Osteoblast (primary cell): ENCODE measurements at places on chromosomes 7 and 10.

DNA sequence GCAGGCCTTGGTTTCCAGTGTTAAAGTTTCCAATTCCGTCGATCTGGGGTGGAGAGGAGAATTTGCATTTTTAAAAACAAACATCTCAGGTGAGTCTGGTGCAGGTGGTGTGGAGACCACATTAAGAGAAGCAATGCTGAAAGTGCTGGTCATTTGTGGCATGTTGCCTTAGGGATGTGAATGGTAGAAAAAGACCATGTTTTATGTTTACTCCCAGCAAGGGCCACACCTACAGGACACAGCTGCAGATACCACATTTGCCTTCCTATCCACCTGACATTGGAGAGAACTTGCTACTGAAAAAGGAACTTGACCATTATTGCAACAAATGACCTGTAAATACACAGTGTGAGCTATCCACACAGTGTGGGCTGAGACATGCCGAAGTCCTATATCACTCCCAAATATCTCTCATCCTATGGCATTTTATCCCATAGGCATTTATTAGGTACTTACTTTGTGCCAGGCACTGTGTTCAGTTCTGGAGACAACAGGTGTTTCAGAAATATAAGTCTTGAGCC is 183.1 kb downstream of the NRP1 start:
- DNase-seq = no peak

- DNase-seq = no peak
Measured at GRCh38 chr7:157766098-157766497, 429.3 kb downstream of the DNAJB6 start.

DNA sequence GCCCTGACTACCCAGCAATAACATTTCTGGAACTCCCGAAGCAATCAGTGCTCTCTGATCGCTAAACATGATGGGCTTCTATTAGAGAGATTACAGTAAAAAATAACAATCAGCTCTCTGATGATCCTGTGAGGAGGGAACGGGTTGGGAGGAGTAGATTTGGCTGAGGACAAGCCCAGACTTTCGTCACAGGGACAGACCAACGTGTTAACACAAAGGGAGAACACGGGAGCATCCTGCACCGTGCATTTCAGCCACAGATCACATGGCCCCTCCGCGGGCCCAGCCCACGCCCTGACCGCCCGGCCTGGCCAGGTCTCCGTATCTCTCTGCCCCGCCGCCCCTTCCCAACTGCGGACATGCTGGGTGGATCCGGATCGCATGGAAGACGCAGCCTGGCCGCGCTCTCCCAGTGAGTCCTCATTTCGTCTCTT is 95.0 kb upstream of the AGBL3 start:
- DNase-seq = peak; percentile 60

- peak; percentile 95 for DNase-seq
Measured at GRCh38 chr7:74449809-74450397, 3.8 kb upstream of the GTF2IRD1 start.

DNA sequence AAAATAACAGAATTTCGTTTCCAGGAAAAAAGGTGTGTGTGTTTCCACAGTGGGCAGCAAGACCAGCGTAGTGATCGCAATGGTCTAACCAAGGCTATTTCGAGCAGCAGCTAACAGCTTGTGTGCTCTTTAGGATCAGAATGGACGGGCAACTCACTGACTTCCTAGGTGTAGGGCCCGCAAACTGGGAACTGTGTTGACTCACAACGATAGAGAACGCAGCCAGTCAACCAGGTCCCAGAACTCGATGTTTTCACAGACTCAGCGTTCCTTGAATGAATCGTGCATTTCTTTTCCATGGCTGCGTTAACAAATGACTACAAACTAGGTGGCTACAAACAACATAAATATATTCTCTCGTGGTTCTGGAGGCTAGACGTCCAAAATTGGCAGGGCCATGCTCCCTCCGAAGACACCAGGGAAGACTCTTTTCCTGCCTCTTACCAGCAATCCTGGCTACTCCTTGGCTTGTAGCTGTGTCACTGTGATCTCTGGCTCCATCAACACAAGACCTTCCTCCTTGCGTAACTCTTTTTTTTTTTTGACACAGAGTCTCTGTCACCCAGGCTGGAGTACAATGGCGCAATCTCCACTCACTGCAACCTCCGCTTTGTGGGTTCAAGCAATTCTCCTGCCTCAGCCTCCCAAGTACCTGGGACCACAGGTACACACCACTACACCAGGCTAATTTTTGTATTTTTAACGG is 39.1 kb downstream of the PODXL start:
- DNase-seq = no peak

- DNase-seq = no peak
Measured at GRCh38 chr7:125663961-125664360, 734.3 kb upstream of the POT1 start.

GRCh38 chr10:119007211-119007574 is 22.3 kb upstream of the NANOS1 start:
- no peak for DNase-seq

- no peak for DNase-seq
Measured at GRCh38 chr7:106872763-106873162, 7.7 kb downstream of the PIK3CG start.

DNA sequence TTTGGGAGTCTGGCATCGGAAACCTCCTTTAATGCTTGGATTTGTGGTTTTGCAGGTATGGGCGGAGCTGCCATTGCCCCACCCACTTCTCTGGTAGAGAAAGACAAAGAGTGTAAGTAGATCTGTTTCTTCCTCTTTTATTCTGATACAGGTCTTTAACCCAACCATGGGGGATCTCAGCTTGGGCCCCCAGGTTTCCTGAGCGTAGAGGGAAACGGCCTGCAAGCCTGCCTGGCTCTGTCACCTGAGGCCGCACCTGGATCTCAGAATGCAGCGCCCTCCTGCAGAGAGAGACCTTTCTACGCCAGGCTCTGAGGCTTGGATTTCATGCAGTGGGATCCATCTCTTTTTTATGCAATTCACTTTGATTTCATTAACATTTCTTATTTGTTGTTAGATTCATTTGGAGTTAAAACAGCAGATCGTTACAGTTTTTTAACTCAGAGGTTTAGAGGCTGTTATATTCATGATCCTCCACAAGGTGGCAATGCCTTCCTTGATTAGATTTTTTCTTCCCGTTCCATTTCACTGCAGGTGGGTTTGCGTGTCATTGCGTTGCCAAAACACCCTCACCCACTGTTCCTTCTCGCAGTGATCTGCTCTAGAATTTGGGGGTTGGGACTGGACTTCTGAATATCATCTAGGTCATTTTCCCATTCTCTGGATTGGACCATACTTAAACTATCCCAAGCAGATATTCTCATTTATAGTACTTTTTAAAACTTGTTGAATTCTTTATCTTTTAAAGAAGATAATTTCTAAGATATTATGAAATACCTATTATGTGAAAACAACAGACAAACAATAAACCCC is 20.0 kb downstream of the RBM17 start:
- DNase-seq = peak; percentile 68

DNA sequence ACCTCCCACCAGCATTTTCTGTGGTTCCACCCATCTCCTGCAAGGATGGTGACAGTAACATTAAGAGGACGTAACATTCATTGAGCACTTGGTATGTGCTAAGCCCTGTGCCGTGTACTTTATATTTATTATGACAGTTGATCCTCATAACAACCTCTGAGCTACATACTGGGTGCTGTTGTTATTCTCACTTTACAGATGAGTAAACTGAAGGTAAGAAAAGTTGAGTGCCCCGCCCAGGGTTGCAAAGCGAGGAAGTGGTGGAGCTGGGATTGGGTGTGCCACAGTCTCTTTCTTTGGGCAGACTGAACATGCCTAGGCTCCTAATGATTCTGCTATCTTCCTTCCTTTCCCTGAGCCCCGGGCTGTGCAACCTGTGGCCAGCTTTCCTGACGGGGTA is 107.4 kb downstream of the SH3PXD2A start:
- DNase-seq = no peak

- DNase-seq = no peak
Measured at GRCh38 chr10:23370106-23370505, 25.5 kb upstream of the C10orf67 start.

GRCh38 chr10:103284170-103284569 is 7.2 kb downstream of the INA start:
- no peak for DNase-seq

GRCh38 chr7:95493247-95493646 is 7.5 kb downstream of the ASB4 start:
- DNase-seq = no peak

DNA sequence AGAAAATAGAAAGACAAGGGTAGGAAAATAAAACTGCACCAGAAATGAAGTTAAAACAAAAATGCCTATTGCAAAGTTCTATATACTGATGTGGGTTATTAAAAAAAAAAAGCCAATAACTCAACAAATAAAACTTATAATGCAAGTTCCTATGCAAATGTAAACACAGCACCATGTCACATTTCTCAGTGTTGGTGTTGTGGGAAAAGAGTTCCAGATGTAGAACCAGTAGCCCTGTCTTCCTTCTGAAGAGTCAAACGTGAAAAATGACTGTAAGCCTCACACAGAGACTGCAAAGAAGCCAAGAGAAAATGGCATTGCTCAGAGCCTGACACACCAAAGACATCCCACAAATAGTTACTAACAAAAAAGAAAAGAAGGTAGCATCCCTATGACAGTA is 10.1 kb downstream of the PON2 start:
- no peak for DNase-seq

DNA sequence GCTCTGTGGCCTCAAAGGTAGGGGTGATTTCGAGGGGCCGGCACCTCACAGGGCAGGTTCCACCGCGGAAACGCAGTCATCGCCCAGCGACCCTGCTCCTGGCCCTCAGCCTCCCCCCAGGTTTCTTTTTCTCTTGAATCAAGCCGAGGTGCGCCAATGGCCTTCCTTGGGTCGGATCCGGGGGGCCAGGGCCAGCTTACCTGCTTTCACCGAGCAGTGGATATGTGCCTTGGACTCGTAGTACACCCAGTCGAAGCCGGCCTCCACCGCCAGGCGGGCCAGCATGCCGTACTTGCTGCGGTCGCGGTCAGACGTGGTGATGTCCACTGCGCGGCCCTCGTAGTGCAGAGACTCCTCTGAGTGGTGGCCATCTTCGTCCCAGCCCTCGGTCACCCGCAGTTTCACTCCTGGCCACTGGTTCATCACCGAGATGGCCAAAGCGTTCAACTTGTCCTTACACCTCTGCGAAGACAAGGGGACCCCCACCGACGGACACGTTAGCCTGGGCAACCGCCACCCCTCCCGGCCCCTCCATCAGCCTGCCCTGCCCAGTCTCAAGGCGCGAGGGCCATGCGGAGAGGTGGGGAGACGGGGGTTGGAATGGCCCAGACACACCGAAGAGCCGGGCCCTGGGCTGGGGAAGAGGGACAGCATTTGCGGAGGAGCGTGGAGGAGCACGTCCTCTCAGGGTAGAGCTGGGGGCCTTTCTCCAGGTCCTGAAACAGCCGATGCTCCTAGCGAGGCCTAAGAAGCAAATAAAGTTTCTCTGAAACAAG is 6.0 kb downstream of the SHH start:
- DNase-seq = peak; percentile 91

- DNase-seq = peak; percentile 89
Measured at GRCh38 chr10:71547876-71548846, 151.4 kb downstream of the CDH23 start.

GRCh38 chr7:27141137-27141922 is 2.2 kb downstream of the HOXA5 start:
- peak; percentile 76 for DNase-seq

DNA sequence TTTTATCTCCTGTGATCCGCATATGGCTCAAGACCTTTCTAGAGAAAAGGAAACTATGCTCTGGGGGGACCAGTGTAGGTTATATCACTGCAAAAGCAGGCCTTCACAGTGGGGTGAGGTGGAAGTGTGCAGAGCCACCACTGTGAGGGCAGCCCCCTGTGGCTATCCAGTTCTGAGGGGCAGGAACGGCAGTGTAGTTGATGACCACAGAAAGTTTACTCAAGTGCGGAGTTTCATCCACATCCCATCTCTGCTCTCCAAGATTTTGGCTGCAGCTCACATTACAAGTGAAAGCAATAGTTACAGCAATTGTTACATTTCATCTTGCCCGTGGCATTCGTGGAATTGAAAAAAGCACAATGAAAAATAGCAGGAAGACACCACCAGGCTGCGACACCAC is 345.9 kb upstream of the GALNT17 start:
- no peak for DNase-seq

- DNase-seq = no peak
Measured at GRCh38 chr10:50809596-50809995, 69.9 kb downstream of the ASAH2B start.

DNA sequence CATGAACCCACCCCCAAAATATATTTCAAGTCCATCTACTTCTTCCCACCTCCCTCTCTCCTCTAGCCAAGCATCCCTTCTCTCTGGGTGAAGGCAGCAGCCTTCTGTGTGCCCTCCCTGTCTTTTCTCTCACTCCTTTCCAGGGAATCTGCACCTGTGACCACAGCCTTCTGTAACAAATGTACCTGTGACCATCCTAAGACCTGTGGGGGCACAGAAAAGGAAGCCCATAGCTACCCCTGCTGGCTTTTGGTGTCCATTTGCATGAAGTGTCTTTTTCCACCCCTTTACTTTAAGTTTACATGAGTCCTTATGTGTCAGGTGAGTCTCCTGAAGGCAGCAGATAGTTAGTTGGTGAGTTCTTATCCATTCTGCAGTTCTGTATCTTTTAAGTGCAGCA is 2.0 kb upstream of the TBXAS1 start:
- no peak for DNase-seq

DNA sequence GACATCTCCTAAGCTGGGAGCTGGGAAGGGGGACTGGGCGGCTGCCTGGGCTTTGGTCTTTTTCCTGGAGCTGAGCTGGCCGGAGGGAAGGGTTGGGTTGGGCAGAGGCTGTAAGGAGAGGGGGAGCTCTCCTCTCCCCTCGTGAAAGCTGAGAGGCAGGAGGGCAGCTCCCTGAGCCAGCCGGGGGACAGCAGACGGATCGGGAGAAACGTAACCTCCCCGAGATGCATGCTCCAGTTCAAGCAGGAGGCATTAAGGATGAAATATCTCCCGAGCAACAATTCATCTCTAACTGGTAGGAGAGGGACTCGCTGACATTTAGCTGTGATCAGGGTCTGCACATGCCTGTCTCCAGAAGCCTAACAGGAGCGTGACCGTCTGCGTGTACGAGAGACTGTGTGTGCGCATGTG is 19.9 kb upstream of the LBX1 start:
- DNase-seq = peak; percentile 11

- no peak for DNase-seq
Measured at GRCh38 chr10:32207544-32207943, 139.4 kb downstream of the EPC1 start.

- no peak for DNase-seq
Measured at GRCh38 chr7:84105586-84105985, 89.0 kb downstream of the SEMA3A start.
